ENCODE measurements at places on chromosomes 7 and 10.

DNA sequence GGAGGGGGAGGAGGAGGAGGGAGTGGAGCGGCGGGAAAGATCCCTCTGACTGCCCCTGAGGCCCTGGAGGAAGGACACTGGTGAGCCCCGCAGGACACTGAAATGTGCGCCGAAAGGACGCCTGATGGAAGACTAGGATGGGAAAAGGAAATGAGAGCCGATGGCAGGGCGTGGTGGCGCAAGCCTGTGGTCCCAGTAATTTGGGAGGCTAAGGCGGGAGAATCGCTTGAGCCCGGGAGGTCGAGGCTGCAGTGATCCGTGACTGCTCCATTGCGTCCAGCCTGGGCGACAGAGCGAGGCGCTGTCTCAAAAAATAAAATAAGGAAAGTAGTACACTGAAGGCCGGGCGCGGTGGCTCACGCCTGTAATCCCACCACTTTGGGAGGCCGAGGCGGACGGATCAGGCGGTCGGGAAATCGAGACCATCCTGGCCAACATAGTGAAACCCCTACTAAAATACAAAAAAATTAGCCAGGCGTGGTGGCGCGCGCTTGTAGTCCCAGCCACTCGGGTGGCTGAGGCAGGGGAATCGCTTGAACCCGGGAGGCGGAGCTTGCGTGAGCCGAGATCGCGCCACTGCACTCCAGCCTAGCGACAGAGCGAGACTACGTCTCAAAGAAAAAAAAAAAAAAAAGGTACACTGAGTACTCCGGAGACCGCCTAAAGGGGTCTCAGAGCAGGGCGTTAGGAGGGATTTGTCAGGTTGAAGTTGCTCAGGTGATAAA, 561 bp upstream of the HNRNPF start:
- no peak for DNase-seq

DNA sequence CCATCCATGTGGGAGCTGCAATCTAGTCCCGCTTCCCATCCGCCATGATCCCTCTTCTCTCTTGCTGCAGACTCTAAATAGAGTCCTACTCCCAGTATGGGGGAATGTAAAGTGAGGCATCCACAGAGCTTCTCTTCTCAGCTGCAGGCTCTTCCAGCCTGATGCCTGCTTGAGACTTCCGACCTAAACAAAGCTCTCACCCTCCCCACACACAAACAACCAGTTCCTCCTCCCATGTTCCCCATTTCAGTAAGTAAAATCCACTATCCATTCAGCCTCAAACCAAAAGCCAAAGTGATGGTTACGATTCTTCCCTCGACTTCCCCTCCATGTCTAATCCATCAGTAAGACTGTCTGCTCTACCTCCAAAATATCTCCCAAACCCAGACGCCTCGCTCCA, 108.2 kb upstream of the NFE2L3 start:
- DNase-seq, result no peak

DNA sequence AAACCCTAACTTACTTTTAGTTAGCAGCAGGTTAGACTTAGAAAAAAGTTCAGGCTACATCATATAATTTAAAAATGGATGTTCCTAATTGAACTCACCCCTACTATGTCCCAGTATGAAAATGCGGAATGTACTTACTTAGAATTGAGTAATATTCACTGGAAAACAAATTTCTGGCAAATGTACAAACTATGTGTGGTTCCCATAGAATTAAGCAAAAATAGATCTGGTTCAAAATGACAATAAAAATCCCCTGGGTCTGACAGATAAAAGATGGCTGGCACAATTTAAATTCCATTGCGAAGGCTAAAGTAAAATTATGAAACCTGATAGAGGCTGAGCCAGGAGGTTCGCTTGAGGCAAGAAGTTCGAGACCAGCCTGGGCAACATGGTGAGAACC, 42.4 kb upstream of the PRKAR2B start:
- no peak for DNase-seq

DNA sequence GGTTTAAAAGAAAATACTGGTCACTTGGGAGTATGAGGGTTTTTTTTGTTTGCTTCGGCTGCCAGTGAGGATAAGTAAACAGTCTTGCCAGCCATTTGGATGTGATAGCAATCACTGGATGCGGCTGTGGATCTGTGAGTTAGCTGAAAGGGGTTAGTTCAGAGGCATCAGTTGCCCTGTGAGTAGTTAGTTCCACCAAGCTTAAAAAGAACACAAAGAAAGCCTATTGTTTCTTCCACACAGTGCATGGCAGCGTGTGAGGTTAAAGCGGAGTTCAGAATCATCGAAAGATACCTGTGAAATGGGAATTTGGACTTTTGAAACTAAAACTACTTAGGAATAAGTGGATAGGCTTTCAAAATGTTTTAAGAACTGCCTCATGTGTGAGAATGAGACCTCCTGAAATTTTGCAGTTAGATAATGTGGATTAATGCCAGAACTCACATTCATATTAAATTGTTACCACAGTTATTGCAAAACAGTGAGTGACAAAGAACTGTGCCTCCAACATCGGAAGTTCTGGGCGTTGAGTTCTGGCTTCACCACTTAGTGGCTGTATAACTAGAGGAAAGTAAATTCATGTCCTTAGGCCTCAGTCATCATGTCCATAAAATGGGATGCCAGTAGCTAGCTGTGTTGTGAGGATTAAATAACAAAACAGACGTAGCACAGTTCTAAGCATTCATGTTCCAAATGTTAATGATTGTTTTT, 31.3 kb downstream of the KIAA1217 start:
- no peak for DNase-seq

GRCh38 chr7:39908141-39908540, 41.9 kb upstream of the CDK13 start:
- no peak for DNase-seq

DNA sequence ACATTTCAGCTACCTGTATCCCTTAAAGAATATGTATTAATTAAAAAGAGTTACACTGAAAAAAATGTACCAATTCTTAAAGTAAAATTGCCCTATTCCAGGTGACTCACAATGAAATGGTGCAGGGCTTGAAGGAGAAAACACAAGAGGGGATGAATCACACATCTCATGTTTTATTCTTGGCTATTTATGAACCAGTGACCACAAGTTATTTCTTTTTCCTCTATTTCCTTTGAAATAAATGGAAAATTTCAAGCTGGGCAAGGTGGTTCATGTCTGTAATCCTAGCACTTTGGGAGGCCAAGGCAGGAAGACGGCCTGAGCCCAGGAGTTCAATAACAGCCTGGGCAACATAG, 106.8 kb downstream of the UBE2H start:
- no peak for DNase-seq

DNA sequence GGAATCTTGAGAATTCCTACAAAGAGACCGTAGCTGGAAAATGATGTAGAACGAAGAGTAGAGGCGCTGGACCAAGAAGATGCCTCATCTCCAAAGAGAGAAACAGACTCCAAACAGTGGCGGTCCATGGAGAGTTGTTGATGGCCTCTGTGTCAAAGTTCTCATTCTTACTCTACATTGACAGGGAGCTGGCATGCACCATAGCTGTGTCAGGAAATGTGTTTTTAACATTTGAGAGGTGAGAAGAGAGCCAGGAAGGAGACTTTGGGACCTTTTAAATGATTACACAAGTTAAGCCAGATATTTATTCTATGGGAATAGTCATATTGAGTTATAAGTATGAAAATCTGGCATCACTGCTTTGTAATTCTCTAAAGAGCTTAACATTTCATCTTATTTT, 61.5 kb upstream of the FERD3L start:
- no peak for DNase-seq

- DNase-seq, result no peak
Measured at GRCh38 chr10:26773633-26774032, 76.1 kb downstream of the PDSS1 start.
